ENCODE measurements at places on chromosomes 4 and X.

DNA sequence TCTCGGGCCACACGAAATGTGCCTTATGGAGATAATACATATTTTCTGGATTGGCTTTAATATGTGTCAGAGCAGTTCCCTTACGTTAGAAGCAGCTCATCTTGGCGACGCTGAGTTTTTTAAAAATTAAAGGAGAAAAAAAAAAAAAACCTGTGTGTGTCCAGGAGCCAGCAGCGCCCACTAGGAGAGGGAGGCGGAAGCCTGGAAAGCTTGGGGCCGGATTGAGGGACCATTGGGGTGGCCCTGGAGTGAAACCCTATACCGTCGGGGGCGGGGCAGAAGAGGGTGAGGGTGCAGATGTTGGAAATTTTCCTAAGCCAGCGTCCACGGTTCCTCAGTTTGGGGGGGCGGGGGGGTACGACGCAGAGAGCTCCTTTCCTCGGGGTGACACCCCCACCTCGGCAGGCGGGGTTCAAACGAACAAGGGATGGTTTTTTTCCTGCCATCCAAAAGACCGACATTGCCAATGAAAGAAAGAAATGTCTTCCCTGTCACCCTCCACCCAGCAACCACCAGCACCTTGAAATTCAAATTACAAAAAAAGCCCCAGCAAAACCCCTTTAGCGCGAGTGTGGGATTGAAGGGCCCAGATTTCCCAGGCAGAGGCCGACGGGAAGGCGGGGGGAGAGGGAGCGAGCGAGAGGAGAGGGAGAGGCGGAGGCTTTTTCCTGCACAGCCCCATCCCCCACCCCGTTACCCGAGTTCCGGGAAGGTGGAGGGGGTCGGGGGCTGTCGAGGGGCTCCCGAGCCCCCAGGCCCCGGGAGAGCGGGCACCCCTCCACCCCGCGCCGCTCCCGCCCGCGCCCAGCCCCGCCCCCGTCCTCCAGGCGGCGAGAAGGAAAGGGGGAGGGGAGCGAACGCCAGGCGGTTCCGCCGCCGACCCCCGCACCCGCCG lies 859 bp downstream of the SMARCA1 start:
- no peak for DNase-seq

DNA sequence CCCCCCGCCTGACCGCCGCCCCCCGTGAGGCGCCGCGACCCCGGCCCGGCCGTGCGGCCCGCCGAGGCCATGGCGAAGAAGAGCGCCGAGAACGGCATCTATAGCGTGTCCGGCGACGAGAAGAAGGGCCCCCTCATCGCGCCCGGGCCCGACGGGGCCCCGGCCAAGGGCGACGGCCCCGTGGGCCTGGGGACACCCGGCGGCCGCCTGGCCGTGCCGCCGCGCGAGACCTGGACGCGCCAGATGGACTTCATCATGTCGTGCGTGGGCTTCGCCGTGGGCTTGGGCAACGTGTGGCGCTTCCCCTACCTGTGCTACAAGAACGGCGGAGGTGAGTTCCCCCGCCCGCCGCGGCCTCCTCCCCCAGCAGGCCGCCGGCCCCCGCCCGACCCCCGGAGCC lies 780 bp downstream of the SLC6A8 start:
- no peak for DNase-seq

DNA sequence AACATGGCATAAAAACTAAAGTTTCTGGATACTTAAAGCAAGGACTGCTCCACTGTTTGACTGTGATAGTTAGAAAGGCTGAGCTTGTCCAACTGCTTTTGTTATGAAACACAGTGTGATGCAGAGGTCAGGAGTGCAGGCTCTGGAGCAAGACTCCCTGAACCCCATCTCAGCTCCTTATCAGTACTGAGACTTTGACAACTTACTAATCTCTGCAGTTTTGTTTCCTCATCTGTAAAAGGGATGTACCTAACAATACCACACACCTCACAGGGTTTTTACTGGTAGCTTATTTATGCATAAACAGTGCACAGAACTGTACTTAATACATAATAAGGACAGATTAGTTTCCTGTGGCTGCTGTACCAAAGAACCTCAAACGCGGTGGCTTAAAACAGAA lies 804.3 kb downstream of the FSTL5 start:
- DNase-seq, result no peak

- DNase-seq, result no peak
These were observed 171.4 kb downstream of the MSL3 start for GRCh38 chrX:11929476-11929875.

GRCh38 chr4:62806816-62807215 lies 1602.4 kb downstream of the TECRL start:
- DNase-seq, result no peak

GRCh38 chrX:16828124-16828908 lies 41.8 kb downstream of the RBBP7 start:
- DNase-seq, result no peak

DNA sequence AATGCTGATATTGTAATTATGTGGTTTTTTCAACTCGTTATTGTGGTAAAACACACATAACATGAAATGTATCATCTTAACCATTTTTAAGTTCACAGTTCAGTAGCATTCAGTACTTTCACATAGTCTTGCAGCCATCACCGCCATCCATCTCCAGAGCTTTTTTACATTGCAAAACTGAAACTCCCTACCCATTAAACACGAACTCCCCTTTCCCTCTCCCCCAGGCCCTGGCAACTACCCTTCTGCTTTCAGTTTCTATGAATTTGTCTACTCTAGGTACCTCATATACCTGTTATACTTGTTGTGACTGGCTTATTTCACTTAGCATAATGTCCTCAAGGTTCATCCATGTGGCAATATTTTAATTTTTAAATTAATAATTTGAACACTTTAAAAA lies 380.6 kb downstream of the MAPK10 start:
- no peak for DNase-seq

DNA sequence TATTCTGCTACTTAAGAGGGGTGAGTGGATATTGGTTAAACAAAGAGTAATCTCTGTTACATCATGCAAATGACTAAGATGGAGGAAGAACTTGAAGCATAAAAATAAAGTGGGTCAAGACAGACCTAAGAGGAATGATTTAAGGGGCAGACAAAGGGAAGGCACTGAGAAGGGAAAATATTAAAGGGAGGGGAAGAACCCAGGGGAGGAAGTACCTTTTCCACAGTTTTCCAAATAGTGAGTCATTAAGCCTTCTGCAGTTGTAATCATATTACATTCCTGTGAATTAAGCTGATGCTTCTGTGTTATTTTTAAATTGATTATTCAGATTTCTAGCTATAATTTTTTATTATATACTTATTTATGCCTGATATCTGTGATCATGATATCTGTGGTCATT lies 253.3 kb downstream of the CENPC start:
- DNase-seq, result no peak

DNA sequence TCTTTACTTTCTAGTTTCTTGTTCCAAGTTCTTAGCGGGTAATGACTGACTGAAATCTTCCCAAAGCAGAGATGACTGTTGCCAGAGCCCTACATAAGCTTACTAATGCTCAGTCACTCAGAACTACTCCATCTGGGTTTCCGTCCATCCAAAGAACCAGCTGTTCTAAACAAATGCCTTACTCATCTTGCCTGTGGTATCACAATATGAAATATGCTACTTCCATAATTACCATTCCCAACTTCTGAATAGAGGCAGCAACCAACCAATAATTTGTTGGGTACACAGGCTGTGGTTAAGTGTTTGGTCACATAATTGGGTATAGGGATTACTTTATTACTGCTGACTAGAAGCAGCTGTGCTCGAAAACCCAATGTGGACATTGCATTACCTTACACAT lies 930.2 kb upstream of the DIAPH2 start:
- no peak for DNase-seq

- no peak for DNase-seq
These were observed 15.9 kb downstream of the IL15 start for GRCh38 chr4:141652161-141652778.

DNA sequence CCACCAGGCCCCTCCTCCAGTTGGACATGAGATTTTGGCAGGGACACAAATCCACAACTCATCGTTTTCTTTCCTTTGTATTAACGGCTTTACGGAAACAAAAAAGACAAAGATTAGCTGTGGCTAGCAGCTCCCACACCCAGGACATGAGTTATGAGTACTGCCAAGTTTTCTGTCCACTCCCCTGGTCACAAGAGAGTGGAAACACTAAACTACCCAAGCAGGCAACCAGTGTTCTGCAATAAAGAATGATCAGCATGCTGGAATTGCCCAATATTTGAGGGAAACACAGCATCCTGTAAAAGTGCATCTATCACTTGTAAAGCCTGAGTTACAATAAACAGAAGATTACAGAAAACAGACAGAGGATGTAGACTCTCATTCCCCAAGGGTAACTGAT lies 358.4 kb downstream of the NLGN4X start:
- no peak for DNase-seq

DNA sequence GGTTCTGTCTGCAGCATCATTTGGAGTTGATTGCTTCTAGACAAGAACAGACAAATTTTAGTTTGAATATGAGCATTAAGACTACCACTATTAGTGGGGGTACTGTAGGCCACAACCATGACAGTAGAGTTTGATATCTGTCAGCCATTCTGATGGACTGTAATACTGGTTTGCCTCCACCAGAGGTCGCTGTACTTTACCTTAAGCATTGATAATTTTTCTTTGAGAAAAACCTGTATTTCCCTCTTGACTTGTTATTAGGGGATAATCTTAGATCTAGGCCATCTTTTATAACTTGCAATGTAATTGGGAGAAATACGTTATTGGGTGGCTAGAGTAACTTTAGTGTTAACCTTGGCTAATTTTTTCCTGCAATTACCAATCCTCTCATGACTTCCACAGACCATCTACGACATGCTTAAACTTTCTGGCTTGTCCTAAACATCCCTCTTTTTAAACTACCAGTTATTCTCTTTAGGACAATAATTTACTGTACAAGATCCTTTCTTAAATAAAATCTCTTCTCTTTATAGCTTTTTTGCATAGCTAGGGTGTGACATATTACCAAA lies 562.4 kb downstream of the MAGEB5 start:
- DNase-seq, result no peak

- DNase-seq, result no peak
These were observed 63.3 kb upstream of the BANK1 start for GRCh38 chr4:101727238-101727637.

DNA sequence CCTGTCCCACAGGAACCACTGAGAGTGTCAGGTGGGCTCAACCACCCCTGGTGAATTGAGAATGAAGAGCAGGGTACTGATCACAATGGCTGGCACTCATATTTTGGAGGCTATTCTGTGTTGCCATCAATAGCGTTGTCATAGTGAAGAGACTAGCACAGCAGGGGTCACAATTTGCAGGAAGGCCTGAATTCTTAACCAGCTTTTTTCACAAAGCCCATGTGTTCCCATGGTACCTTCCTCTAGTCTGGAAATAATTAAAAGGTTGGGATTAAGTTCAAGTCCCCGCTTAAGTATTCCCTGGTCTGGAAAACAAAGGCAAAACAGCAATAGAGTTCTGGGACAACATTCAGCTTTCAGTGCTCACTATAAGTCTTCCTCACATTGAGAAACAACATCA lies 1051.7 kb downstream of the C4orf33 start:
- DNase-seq, result no peak

- no peak for DNase-seq
These were observed 9.2 kb downstream of the NDUFA1 start for GRCh38 chrX:119880552-119881437.

- DNase-seq, result no peak
These were observed 27.8 kb upstream of the CD99L2 start for GRCh38 chrX:150926304-150926703.

DNA sequence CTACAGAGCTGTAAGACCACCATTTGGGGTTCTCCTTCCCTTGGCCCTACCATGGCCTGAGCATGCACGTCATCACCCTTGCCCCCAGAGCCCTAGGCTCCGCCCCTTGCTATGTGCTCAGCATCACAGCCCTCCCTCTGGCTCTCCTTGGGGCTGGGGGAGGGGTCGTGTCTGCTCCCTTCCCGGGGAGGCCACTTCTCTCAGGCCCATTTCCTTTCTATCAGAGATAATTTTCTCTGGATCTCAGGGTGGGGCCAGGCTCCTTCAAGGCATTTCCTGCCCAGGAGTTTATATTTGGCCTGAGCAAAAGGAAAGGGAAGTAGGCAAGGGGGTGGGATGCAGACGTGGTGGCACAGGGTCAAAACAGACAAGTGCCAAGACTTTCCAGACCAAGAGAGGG lies 55.9 kb downstream of the STARD8 start:
- no peak for DNase-seq

- DNase-seq, result no peak
These were observed 544.8 kb upstream of the DIPK2B start for GRCh38 chrX:45745479-45745878.

DNA sequence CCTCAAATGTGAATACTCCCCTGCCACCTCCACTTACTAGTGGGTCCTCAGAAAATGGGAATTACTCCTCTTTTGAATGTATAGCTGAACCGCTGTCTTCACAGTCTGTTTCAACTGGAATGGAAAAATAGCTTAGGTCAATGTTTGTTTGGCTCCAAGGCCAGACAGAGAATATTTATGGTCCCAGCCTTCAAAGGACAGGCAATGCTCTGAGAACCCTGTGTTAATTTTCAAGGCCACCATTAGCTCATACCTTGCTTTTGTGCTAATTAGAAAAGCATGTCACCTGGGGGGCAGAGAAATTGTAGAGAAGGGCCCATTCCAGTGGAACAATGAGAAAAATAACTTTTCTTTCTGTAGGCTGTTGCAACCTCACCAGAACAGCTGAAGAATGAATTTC lies 4.6 kb upstream of the MORF4L2 start:
- no peak for DNase-seq

DNA sequence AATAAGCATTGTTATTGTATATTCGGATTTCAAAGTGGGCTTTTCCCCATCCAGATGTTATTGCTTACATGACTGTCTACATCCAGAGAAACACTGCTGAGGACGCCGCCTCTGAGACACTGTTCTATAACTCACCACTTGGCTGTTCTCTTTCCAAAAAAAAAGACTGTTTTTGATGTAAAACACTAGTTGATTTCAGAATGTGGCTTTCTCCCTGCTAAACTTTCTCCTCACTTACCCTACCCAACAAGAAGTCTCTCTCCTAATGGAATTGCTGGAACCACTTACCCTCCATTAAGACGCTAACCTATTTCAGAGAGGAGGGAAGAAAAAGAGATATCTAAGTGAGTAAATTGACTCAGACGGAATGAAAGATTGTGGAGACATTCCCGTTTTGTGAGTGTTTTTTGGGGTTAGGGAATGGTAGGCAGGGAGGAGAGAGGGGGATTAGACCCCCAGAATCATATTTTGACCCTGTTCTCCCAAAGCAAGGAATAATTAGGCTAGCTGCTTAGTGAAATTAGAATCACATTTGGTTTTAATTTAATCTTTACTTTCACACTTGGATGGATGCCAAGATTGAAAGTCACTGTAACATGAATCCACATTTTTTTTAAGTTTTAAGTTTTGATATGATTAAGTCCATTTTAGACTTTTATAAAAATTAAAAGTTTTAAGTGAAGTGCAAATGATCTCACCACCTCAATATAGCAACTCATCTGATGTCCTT lies 174.9 kb downstream of the CHIC2 start:
- no peak for DNase-seq

DNA sequence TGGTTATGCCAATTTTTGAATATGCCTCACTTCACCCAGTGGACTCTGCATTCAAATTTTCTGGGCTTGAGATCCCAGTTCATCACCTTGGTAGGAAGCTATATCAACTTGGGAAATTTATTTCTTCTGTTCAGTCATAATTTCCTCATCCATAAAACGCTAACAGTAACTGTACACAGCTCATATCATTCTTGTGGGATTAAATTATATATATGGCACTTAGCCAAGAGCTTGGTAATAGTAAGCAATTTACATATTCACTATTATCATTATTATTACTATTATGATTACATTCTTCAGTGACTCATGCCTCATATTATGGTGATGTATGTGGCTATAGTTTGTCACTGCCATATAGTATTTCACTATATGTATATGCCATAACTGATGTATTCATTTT lies 177.6 kb downstream of the CPE start:
- DNase-seq, result no peak
